H1 (cell line): ENCODE measurements at places on chromosomes 3 and 15.
A peak's percentile ranks its signal among the peaks of the same experiment; 100 is the strongest.

- no peak for DNase-seq
These were observed 67.8 kb downstream of the PLXNA1 start for GRCh38 chr3:127050733-127051132.

GRCh38 chr3:55826731-55827496 lies 339.8 kb upstream of the WNT5A start:
- no peak for DNase-seq

DNA sequence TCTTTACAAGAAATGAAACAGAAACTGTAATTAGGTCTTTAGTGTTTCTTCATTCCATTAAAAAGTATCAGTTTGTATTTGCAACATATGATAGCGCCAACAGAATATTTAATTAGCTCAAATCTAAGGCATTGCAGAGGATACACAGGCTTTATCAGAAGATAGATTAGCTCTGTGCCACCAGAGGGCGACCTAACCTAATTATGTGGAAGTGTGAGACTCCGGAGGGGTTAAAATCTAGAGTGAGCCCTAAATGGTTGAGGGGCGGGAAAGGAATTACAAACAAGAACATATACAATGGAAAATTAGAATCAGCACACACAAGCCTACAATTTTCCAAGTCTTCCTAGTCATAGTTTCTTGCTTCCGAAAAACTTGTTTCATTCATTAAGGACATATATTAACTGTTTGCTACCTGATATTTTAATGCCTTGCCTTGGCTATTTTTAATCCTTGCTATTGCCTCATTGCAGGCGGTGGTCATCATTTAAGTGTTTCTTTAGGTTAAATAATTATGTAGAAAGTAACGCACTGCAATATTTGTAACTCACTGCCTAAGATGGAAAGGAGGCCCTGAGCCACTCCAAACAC lies 18.0 kb upstream of the RYR3 start:
- DNase-seq = peak; percentile 70

DNA sequence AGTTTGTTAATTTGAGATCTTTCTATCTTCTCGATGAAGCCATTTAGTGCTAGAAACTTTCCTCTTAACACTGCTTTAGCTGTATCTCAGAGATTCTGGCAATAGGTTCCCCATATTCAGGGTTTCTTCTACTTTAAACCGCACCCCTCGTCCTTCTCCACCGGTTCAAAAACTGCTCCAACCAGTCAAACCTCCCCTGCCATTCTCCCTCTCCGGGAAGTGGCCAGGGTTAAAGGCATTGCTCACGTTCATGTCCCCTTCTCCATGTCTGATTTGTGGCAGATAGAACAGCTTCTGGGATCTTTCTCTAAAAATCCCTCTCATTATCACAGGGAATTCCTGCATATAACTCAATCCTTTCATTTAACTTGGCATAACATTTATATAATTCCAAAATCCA lies 14.4 kb downstream of the ALDH1L1 start:
- DNase-seq = peak; percentile 24

GRCh38 chr15:80416702-80417101 lies 12.5 kb downstream of the ARNT2 start:
- no peak for DNase-seq

- DNase-seq = no peak
These were observed 17.1 kb downstream of the BHLHE40 start for GRCh38 chr3:4996223-4996765.

DNA sequence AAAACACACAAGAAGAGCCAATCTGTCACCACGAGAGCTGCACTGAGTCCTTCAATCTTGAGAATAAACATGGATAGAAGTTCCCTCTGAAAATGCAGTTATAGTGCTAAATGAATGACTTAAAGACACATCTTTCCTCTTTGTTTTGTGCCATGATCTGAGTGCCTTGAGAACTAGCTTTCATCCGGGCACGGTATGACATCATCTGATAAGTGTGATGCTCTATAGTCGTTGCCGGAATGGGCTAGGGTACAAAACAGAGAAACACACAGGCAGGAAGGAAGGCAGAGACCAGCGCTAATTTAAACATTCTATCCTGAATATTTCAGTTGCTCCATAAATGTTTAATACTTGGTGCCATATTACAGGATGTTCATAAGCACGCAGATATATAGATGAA lies 146.5 kb downstream of the TNIK start:
- DNase-seq = no peak

- no peak for DNase-seq
These were observed 20.7 kb downstream of the RHCG start for GRCh38 chr15:89475661-89476060.

GRCh38 chr15:93820566-93820965 lies 410.8 kb upstream of the MCTP2 start:
- DNase-seq = no peak

DNA sequence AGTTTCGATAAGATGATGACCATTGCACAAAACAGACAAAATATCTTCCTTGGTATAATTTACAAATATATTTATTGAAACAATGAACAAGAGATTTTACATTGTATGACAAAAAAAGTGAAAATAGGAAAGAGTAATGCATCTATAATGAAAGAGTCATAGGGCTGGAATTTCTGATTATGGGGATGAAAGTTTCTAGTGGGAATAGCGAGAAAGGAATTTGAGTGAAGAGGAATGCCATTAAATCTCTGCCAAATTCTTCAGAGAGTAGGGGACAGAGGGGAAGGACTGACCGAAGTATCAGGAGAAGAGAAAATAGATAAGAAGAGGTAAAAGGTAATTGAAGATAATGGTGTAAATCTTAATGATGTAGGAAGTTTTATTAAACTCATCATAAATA lies 125.4 kb downstream of the VGLL3 start:
- DNase-seq = no peak

DNA sequence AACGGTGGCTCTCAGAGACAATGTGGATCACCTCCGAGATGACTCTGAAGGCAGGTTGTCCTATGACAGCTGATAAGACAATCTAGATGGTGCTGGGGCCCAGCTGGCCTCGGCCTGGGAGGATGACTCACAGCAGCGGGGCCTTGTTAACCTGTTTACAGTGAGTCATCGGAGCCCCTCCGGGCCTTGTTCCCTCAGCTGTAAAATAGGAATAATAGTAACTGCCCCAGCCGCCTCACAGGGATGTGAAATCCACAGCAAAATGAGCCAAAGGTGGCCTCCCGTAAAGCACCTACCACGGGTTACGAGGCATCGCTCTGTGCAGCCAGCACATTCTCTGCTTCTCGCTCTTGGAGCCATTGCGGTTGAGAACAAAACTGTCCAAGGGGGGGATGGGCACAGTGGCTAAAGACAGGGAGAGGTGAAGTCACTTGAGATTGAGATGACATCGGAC lies 88.6 kb upstream of the RASGRF1 start:
- DNase-seq = no peak

DNA sequence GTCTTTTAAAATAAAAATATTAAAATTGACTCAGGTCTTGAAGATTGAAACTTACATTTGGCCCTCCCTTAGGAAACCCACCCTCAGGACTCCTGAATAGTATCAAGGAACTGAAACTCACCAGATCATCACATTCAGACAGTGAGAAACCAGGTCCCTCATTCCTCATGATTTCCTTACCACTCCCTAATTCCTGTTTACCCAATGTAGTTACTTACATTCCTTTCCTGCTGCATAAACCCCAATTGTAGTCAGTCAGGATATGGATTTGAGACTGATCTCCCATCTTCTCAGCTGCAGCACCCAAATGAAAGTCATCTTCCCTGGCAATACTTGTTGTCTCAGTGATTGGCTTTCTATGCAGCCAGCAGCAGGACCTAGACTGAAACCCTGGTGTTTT lies 8.6 kb downstream of the ATP13A4 start:
- no peak for DNase-seq

DNA sequence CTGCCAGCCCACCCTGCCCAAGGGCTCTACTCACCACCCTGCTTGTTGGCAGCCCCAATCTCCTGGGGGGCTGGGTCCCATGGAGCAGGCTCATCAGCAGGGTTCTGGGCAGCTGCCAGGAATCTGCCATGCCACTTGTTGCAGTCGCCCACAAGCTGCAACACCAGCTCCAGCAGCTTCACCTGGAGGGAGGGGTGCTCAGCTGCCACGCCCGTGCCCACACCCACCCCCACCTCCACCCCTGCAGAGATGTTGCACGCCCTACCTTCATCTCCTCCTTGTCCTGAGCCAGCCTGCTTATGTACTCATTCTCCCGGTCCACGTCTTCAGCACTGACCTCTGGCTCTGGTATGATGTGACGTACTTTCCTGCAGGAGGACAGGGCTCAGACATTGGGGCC lies 77.9 kb upstream of the C2CD4B start:
- no peak for DNase-seq

DNA sequence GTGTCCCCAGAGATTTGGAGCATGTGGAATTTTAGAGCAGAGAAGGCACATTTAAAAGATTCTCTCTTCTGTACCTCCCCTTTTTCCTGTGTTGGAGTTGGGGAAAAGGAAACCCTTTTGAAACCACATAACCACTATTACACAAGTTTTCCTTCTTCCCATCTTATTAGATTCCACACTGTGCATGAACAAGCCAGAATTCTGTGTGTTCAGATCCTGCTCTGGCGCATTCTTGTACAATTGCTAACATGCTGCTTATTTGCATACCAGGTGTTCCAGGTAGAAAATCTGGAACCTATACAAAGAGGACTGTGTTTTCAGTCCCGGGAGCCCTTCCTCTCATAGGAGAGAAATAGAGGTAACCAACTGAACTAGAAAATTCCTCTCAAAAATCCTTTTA lies 2.6 kb upstream of the CIB2 start:
- no peak for DNase-seq

DNA sequence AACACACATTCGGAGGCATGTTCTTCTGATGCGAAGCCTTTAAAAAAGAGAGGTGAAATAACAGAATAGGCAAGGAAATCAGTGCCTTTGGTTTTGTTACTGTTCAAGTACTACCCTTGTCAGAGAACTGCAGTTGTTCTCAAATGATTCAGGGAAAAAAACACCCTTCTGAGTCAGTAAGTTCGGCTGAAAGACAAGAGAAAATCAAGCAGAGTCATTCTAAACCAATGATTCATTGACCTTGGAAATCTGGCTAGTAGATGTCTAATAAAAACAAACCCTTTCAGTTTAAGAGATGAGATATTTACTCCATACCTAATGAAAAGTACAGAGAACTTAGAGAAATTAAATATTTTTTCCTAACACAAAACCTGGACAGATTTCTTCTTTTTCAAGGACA lies 72.7 kb upstream of the ABI3BP start:
- no peak for DNase-seq

- DNase-seq = no peak
These were observed 32.3 kb downstream of the CHDH start for GRCh38 chr3:53813876-53814275.

- DNase-seq = no peak
These were observed 24.3 kb upstream of the SUCLG2 start for GRCh38 chr3:67678665-67679064.

DNA sequence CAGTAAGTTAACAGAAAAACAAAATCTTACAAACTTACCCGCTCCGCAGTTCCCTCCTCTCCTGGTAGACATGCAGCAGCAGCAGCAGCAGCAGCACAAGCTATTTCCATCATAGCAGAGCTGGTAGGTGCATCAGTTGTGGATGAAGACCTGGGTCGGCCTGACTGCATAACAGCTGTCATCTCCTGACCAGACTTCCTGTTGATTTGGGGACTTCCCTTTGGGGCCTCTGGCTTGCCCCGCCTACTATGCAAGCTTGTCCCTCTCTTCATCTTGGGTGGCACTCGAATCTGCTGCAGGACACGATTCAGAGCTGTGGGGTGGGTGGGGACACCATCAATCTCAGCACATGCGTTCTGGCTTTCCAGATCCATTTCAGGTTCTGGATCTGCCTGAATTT lies 65.7 kb downstream of the TMCC1 start:
- DNase-seq = no peak

DNA sequence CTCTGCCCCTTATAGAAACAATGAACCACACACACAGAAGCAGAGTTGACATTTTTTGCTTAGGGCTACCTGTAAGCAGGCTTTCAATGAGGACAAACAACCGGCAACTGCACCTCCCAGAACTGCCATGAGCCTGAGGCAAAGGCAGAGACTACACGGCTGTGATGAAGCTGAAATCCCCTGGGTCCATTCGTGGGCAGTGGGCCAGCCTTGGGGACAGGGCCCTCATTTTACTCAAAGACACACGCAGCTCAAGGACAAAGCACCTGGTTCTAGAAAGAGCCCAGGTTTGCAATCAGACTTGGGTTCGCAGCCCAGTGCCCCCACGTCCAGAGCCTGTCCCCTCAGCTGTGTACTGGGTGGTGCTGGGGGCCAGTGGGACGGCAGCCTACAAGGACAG lies 17.9 kb downstream of the FAM174B start:
- DNase-seq = no peak

DNA sequence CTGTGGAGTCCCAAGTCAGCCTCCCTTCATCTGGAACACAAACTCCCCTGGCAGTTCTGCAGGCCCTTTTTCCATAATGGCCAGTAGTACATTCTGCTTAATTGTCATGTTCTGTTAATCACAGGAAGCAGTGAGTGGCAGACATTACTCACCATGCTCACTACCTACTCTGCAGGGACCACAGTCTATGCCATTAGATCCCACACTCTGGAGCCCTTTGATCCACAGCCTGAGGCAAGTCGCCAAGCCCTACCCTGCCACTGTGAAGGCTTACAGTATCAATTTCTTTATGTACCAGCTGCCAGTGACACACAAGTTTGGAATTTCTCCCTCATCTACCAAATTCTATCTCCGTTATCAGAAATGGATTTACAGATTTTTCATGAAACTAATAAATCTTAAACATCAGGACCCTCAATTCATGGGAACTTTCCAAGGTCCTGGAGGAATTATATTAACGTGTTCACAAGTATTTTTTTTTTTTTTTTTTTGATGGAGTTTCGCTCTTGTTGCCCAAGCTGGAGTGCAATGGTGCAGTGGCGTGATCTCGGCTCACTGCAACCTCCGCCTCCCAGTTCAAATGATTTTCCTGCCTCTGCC lies 20.6 kb upstream of the WWTR1 start:
- no peak for DNase-seq

- DNase-seq = no peak
These were observed 15.0 kb downstream of the IL12A start for GRCh38 chr3:160003520-160004128.

DNA sequence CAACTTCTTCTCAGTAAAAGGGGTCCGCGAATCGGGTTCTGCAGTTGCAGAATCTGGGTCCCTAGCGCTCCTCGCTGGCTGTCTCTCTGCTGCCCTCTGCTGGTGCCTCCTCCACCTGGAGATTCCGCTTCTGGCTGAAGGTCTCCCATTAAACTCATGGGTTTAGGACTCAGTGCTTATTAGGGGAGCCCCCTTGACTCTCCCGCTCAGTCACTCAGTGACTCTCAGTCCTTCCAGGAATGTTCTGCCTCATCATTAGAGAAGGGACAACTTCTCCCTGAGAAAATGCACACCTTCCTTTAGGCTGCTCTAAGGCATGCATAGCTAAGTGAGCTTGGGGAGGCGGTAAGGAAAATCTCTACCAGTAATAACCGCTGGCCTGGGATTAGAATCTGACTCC lies 7.1 kb downstream of the CPN2 start:
- DNase-seq = peak; percentile 96

GRCh38 chr3:112813016-112813415 lies 33.6 kb downstream of the CD200R1L start:
- DNase-seq = no peak

DNA sequence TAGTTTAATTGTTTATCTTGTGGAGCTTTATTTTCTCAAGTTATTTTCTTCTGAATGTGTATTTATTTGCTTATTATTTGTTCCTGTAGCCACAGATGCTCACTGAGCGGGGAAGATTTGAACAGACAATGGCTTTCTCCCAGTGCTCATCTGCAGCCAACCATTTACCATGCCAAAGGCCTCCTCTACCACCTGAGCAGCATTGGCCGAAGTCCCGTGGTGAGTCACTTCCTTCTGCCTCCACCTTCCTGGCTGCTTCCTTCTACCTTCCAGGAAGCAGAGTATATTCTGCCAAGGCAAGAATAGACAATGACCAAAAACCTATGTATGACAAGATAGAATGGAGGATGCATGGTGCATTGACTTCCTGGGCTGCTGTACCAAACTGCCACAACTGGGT lies 443.1 kb downstream of the AGBL1 start:
- DNase-seq = no peak
